Stimulated activated CD4-positive, alpha-beta T cell treated with anti-CD3 and anti-CD28 coated beads, Interleukin-1b, Interleukin-23, amount 100 ng/mL, for 1 hour (primary cell): ENCODE measurements at places on chromosomes 3 and 15.

GRCh38 chr3:11536132-11536935 lies 107.4 kb downstream of the VGLL4 start:
- DNase-seq, result no peak

- no peak for DNase-seq
These were observed 4.6 kb downstream of the CACNA1D start for GRCh38 chr3:53498806-53499641.

DNA sequence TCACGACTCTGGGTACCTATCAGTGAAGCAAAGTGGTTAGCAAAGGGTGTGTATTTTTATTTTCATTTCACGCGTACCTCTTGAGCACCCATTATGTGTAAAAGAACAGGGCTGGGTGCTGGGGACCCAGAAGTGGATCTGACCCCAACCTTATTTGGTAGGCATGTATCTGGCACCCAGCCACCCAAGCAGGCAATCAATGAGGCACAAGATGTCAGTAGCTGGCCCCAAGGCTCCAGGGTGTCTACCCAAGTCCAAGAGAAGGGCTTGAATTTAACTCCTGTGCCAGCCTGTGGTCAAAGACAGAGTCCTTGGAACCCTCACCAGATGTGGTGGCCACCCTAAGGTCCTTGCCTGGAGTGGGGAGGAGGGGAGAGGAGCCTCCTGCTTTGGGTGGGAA lies 5.7 kb downstream of the PLEKHO2 start:
- DNase-seq, result no peak

DNA sequence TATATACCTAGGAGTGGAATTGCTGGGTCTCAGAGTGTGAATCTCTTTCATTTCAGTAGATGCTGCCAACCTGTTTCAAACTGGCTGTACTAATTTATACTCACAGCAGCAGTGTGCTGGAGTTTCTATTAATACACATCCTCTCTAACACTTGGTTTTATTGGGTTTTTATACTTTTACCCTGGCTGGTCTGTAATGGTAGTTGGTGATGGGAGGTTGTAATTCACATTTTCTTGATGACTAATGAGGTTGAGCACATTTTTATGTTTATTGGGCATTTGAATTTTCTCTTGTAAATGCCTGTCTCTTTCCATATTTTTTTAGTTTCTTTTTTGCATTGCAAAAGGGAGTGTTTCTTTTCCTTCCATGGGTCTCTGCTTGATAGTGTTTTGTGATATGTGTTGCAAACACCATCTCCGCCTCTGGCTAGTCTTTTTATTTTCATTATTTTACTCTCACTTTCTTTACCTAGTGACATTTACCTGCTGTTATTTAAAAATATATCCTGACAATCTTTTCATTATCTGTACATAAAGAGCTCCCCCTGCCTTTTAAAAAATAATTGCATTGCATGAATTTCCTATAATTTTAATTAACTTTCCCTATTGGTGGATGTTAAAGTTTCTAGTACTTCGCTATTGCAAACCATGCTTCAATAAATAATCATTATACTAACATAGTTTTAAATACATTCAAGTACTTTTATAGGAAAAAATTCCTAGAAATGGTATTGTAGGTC lies 49.0 kb upstream of the GCNT3 start:
- no peak for DNase-seq

GRCh38 chr3:189517981-189518380 lies 113.2 kb upstream of the TP63 start:
- no peak for DNase-seq

- DNase-seq, result no peak
These were observed 483.1 kb upstream of the EPHA6 start for GRCh38 chr3:96331341-96331740.

- no peak for DNase-seq
These were observed 120.1 kb upstream of the WNT5A start for GRCh38 chr3:55607175-55607574.

DNA sequence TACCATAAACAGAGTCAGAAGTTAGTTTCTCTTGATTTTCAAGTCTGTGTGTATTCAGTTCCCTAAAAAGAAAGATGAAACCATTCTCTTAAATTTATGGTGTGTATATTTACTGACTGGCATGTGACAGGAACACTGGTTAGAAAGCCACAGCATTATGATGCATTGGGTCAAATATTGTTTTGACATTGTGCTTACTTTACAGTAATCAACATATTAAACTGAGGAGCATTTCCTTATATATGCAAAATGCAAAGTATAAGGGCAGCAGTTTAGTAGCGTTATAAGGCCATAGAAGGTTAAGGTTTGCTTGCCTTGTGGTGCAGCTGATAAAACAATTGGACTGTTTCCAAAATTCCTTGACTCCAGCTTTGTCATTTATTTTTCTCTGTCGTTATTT lies 72.9 kb downstream of the EPHA3 start:
- DNase-seq, result no peak

GRCh38 chr3:184320104-184320445 lies 5.7 kb downstream of the EIF4G1 start:
- DNase-seq, result no peak

DNA sequence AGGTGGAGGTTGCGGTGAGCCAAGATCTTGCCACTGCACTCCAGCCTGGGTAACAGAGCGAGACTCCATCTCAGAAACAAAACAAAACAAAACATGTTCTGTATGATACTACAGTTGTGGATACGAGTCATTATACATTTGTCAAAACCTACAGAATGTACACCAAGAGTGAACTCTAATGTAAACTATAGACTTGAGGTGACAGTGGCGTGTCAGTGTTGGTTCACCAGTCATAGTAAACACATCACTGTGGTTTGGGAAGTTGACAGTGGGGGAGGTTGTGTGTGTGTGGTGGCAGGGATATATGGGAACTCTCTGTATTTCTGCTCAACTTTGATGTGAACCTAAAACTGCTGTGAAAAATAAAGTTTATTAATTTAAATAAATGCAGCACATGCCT lies 33.0 kb upstream of the GNB5 start:
- no peak for DNase-seq

GRCh38 chr3:89467898-89468363 lies 360.5 kb downstream of the EPHA3 start:
- no peak for DNase-seq

GRCh38 chr3:142237891-142238290 lies 12.5 kb upstream of the GK5 start:
- no peak for DNase-seq

DNA sequence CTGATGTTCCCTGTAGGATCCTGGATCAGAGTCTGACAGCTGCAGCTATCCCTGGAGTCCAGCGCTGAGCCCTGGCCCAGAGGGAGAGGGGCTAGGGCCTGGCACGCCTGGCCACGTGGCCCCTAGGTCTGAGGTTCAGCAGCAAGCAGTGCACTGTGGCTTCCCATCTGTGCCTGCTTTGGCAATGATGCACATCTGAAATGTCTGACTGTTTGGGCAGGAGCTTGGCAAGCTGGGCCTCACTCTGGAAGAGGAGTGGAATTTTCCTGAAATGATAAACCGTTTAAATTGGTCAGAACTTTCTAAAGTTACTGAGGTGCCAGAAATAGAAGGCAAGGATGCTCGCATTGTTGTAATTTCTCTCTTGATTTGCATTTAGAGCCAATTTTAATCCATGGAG lies 48.8 kb upstream of the MRPS22 start:
- no peak for DNase-seq

DNA sequence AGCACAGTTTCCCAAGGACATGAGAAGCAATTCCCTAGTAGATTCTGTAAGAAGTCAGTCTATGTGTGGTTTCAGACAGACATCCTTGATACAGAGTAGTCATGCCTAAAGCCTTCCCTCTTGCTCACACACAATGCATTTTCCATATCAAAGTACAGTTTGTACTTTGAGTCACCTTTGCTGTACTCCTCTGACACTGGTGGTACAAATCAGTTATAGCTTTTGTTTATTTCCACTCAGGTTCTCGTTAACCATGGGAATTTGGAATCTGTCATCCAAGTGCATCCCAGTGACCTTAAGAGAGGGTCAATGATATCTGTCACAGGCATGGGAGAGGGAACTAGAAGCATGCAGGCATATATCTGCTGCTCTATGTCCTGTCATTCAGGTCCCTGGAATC lies 3.6 kb upstream of the GNB4 start:
- no peak for DNase-seq

DNA sequence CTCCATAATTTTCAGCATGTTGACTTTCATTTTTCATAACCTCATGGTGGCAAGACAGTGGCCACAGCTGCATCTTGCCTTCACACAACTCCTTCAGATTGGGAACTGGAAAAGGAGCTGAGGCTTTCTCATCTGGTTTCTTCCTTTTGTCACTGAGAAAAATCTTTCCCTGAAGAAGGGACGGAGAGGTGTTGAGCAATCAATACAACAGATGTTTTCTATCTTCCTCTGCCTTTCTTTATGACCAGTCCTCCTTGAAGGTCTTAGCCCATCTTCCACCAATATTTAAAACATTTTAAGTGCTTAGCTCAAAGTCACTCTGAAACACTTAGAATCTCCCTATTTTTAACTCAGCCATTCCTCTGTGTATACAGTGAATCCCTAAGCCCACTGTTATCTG lies 11.9 kb downstream of the ZNF660 start:
- no peak for DNase-seq

DNA sequence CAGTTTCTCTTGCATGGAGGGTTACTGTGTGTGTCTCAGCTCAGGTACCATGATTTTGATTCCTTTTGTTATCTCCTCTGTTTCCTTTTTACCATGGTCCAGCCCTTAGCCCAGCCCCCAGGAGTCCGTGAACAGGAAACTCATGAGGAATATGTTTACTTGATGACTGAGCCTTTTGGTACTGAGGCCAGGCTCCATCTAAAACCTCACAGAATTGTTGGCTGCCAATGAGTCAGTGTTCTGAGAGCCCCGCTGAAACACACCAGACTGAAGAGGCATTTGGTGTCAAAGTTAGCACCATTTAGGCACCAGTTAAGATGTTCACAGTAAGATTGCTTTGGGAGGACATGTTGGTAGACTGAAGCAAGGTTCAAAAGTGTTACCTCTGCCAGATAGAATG lies 80.9 kb downstream of the DGKG start:
- DNase-seq, result no peak

- DNase-seq, result no peak
These were observed 146.2 kb upstream of the TLE3 start for GRCh38 chr15:70243686-70244540.

- no peak for DNase-seq
These were observed 755 bp downstream of the PTPN9 start for GRCh38 chr15:75578173-75578947.

DNA sequence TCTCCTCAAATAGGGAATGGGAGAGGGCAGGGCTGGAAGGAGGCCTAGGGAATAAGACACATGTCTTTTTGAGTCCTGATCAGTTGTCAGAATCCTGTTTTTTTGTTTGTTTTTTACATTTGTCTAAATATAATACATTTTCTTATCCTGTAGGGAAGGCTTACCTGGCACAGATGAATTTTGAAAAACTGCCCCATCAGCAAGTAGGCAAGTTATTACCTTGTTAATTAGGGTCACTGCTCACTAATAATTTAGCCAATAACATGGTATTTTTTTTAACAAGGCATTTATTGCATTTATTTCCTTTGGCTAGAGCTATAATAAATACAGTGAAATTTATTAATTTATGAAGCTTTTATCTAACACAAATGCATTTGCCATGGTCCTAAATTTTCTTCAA lies 423.2 kb upstream of the ONECUT1 start:
- DNase-seq, result no peak

- no peak for DNase-seq
These were observed 58.6 kb downstream of the TMOD3 start for GRCh38 chr15:51887887-51888592.

- no peak for DNase-seq
These were observed 126.8 kb downstream of the MITF start for GRCh38 chr3:69865925-69866679.

- DNase-seq, result no peak
These were observed 378.4 kb upstream of the AGTR1 start for GRCh38 chr3:148319161-148319915.

GRCh38 chr15:68330901-68331300 lies 53.4 kb downstream of the FEM1B start:
- DNase-seq, result no peak

DNA sequence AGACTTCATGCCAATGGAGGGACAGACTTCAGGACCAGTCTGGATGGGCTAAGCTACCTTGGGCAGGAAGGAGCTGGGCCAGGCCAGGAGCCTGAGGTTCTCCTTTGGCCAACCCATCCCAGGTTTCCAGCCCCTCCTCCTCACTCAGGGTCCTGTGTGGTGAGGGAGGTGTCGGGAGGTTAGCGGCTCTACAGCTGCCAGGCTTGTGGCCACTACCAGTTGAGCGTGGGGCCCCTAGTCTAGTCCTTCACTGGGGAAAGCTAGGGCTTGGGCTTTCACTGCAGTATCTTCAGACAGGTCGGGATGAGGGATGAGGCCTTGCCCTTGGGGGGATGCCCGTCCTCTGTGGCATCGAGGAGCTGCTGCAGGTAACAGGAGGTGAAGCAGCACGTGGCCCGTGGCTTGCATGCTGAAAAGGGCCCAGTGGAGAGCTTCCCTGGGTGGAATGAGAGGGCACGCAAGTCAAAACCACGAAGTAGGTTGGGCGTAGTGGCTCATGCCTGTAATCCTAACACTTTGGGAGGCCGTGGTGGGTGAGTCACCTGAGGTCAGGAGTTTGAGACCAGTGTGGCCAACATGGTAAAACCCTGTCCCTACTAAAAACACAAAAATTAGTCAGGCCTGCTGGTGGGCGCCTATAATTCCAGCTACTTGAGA lies 8.5 kb upstream of the FANCD2 start:
- no peak for DNase-seq

- no peak for DNase-seq
These were observed 2.4 kb downstream of the SLC6A6 start for GRCh38 chr3:14404631-14405359.

GRCh38 chr3:14242490-14243311 lies 64.1 kb downstream of the LSM3 start:
- no peak for DNase-seq

DNA sequence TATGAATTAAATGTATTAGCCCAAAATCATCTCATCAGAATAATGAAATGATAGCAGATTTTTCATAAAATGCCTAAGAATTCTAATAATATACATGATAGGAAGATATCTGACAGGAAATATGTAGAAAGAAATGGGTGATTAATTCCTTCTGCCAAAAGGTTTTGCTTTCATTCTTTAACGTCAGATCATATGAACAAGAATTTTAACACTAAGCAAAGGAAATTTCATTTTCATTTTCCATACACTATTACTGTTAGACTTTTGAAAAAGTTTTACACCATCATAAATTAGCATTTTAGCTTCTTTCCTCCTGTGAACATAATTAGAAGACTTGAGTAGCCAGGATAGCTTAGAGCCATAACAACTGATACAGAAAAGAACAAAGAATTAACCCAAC lies 1099.9 kb downstream of the NSUN3 start:
- DNase-seq, result no peak

DNA sequence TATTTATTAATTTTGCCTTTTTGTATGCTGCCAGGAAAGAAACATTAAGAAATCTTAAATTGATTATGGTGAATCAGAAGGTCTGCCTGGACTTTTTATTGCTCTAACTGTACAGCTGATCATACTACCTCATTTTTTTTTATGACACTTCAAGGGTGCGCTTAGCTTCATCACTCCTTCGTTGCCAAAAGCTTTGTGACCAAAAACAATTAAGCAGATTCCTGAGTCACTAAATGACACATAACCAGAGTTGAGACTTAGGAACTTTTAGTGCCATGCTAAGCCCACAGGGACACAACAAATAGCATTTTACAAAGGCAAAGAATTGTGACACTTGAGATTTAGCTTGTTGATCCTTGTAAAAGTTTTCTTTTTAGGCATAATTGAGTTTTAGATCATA lies 4.9 kb downstream of the ADIPOQ start:
- DNase-seq, result no peak
